ENCODE measurements at places on chromosomes 2 and 18.
A peak's percentile ranks its signal among the peaks of the same experiment; 100 is the strongest.

GRCh38 chr2:236847538-236848263 lies 238.0 kb upstream of the COPS8 start:
- no peak for DNase-seq

DNA sequence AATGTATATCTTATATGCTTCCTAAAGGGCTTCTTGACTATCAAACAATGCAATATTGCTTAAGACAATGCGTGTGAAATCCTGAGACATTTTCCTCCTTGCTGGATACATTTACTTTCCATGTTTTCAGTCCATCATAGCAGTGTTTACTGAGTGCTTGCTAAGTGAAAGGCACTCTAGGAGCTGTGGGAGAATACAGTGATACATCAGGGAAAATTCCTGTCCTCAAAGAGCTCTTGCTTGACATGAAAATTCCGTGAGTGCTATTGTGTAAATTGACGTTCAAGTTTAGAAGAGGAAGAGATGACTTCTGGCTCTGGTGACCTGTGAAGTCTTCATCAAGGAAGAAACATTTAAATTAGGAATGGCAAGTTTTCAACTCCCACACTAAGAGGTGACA lies 449.4 kb upstream of the SOX11 start:
- DNase-seq, result no peak

GRCh38 chr2:38277245-38278116 lies 99.6 kb downstream of the ATL2 start:
- no peak for DNase-seq

GRCh38 chr2:201072201-201072530 lies 365 bp downstream of the NDUFB3 start:
- DNase-seq, result no peak

DNA sequence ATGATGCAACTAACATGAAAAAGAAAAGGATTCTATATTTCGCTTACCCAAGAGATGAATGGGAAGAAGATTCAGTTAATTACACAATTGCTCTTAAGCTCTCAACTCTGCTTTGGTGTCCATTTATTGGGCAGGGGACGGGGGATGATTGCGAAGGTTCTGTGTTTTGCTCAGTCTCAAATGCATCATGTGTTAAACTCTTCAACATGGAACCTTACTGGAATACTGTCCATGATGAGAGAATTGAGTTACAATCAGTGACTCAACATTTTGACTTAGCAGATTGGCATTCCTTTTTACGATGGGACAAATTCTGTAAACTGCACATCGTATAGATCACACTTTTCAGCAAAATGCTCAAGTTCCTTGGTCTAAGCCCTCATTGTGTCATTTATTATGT lies 135.6 kb downstream of the RBMS1 start:
- no peak for DNase-seq

DNA sequence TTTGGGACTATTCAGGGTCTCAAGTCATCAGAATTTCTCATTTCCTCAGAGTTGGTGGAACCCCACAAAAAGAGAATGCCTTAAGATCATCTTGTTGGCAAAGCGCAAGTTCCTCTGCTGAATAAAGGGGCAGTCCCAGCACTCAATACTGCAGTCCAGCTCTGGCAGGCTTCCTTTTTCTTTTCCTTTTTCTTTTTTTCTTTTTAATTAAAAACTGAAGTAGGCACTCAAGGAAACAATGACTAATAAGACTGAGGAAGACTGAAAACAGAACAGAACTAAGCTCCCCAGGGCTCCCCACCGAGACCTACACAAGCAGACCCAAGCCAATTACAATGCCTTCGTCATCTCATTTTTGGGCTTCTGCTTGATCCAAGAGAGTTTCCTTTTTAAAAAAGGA lies 82.0 kb downstream of the STK39 start:
- peak; percentile 41 for DNase-seq

DNA sequence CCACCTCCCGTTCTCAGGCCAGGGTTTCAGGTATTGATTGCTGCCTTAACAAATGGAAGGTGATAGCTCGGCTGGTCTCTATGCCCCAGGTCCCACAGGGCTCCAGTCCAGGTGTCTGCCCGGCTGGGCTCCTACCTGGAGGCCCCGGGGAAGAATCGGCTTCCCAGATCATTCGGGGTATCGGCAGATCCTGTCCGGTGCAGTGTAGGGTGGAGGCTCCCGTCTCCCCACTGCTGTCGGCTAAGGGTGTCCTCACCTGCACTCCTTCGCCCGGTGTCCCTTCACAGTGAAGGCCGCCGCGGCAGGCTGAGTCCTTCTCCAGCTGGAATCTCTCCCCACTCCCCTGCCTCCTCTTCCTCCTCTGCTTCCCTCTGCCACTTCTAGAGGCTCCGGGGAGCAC lies 573.9 kb upstream of the SALL3 start:
- DNase-seq, result no peak

DNA sequence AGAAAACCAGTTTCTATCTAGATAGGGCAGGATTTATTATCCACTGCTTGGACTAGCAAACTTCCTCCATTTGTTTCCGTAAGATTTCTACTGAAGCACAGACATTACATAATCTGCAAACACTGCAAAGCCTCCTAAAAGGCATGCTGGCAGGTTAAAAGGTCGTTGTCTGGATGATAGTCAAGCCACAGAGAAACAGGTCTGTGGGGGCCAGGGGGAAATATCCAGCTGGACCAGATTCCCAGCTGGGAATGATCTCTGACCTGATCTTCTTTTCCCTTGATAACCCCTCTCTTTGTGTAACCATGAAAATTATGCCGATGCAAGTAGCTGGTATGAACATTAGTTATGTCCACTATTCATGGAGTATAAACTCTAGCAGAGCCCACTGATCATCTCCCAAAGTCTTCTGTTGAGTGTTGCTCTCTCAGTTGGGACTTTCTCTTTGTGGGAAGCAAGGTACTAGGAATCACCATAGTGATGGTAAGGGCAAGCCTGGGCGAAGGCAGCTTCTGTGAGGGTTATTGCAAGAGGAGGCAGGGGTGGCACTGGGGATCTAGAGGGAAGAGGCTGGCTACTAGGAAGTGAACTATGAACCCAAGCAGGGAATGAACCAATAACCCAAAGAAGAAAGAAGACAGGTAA lies 61.3 kb downstream of the GDF7 start:
- DNase-seq, result no peak

All from activated naive CD4-positive, alpha-beta T cell treated with anti-CD3 and anti-CD28 coated beads for 36 hours (primary cell).